Left renal pelvis (tissue), 4 donors: ENCODE measurements at places on chromosomes 2 and 18.

- no peak for DNase-seq
Measured at GRCh38 chr2:238431-238830, 25.4 kb downstream of the SH3YL1 start.

GRCh38 chr2:222876947-222877346 lies 16.1 kb downstream of the ACSL3 start:
- no peak for DNase-seq

DNA sequence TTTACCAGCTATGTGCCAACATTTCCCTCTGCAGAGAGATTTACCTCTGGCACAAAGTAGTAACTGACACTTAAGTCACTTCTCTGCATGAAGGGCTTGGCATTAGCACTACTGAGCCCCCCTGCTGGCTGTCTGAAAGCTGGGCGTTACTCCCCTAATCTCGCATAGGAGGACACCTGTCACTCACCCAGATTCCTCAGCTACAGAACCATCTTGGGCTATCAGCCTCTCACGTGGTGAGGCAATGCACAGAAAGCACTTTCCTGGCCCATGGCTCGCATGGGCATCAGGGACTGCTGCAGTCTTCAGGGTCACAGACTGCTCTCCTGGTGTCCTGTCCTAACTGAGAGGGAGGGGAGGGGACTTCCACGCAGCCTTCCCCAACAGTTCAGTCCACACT lies 12.0 kb downstream of the SERPINE2 start:
- DNase-seq = no peak

GRCh38 chr2:68934021-68934420 lies 18.7 kb downstream of the GKN2 start:
- no peak for DNase-seq

DNA sequence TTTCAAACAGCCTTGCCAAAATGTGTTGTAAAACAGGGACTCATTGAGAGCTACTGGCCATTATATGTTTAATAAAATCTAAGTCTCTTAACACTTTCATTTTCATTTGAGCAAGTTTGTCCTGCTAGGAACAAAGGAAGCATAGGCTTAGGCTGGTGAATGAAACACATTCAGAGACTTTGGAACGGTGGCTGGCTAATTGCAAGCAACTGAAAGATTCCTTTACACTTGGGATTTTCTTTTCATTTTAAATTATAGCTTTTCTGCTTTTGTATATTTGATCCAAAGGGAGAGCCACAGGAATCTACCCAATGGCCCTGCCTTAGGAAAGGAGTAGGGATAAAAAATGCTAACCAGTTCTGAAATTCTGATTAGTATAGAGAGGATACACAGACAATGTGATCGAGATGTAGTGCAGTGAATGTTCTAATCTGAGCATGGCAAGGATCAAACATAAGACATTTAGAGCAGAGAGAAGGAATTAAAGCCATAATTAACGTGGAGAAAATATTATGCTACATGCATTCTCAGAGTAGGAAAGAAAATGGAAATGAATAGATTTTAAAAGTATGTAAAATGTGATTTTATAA lies 911.4 kb upstream of the SLC39A10 start:
- no peak for DNase-seq

DNA sequence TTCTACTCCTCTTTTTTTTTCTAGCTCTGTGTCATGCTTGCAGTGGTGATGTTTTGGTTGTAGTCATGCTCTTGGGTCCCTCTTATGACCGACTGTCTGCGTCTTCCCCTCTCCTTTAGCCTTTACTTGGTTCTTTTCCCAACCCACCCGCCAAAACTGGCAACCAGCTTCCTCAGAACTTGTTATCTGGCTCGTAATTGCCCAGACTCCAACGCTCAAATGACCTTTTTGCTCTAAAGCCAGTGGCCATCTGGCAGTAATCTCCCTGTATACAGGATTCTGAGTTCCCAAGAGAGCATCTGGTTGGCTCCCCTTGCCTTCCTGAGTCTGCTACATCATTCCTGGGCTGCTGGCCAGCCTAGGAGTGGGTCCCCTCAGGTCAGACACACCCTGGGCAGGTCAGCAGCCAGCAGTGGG lies 147.2 kb downstream of the MGAT5 start:
- no peak for DNase-seq

DNA sequence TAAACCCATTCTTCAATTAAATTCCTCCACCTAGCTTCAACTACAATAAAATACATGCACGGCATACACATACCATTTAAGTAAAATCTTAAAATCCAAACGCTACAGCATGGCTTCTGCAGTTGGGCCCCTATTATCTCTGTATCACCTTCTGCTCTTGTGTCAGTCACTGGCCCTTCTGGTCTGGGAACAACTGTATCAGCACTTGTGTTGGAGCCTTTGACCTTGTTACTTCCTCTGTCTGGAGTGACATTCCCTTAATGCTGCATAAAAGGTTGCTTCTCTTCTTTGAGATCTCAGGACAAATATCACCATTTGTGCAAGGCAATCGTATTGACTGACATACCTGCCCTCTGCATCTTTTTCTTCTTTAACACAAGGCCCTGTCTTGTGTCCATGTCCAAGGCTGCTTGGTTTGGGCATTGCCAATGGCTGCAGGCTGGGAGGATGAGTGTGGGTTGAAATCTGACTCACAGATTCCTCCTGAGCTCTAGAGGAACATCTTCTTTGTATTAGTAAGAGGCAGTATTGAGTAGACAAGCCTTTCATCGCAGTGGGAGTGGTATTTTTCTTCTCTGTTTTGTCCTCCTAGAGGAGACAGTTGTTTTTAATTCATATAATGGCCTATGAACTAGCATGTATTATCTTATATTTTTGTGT lies 267.8 kb upstream of the TRIB2 start:
- no peak for DNase-seq

DNA sequence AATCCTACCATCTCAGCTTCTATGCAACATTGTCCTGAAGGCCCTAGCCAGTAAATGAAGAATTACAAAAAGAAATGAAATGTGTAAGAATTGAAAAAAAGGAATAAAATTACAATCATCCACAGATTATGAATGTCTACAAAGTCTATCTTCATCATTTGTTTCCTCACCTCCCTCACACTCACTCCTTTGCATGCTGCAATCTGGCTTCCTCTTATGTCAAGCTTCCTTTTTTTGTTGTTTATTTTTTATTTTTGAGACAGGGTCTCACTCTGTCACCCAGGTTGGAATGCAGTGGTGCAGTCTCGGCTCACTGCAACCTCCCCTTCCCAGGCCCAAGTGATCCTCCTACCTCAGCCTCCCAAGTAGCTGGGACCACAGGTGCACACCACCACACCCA lies 129.0 kb downstream of the CABYR start:
- no peak for DNase-seq
